HFF-Myc (cell line): ENCODE measurements at places on chromosomes 3 and 15.

DNA sequence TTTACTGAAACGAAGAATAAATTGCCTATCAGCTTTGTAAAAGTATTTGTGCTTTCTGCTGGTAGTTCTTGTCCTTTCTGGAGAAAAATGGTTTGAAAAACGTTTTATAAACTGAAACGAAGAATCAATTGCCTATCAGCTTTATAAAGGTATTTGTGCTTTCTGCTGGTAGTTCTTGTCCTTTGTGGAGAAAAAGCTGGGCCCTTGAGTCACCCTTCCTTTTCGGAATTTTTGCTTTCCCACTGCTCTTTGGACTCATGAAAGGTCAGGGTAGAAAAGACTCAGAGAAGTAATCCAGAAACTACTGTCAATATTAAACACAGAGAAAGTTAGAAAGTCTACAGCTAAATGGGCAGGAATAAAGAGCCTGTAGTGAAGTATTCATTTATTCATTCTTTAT is 72.8 kb downstream of the EOMES start:
- no peak for DNase-seq

DNA sequence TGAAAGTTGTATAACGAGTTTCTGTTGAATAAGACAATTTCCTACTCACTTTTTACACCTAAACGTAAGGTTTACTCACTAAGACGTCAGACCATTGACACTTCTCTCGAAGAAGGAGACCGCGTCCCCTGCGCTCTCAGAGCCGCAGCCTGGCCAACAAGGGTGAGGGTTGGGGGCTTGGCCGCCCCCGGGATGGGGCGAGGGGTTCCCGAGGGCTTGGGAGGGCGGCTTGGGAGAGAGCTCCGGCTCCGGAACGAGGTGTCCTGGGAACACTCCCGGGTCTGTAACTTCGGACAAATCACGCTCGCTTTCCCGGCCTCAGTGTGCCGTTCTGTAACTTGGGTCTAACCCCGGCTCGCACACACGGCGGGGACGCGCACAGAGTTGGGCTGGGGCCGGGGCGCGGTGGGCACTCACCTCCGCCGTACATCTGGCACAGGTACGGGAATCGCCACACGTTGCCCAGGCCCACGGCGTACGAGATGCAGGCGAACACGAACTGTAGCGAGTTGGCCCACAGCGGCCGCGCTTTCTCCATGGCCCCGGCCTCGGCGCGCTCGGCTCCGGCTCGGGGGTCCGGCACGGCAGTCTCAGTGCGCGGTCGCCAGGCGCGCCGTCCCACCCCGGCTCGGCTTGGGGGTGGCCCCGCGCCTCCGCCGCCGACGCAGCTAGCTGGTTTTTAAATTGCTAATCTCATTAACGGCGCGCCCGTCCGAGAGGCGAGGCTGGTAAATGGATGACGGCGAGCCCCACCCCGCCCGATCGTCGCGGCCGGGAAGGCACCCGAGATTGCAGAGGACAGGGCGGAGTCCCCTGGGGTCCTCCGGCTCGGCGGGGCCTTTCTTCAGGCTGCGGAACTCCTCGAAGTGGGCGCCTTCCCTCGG is at the start of gene SLC6A20:
Gene SLC6A20, minus strand, starts transcription at position 655 of the 884 bp plus-strand sequence. Its CDS starts 117 bp downstream, at position 538.
- no peak for DNase-seq

GRCh38 chr3:130609166-130609979 is 92.4 kb downstream of the COL6A6 start:
- no peak for DNase-seq

DNA sequence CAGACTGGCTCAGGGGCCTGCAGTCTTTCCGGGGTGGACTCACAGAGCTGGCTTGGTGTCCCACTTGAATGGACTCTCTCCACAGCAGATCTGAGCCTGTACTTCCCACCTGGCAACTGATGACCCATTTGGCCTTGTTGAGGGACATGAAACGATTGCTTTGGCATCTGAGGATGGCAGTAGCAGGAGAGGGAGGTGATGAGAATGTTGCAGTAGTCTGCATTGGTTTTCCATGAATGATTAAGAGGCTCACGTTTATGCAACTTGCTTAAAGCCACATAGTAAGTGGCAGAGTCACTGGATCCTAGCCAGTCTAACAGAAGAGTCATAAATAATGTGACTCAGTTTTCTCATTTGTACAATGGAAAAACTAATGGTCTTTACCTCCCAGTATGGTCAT is 21.9 kb downstream of the IL20RB start:
- DNase-seq, result no peak

DNA sequence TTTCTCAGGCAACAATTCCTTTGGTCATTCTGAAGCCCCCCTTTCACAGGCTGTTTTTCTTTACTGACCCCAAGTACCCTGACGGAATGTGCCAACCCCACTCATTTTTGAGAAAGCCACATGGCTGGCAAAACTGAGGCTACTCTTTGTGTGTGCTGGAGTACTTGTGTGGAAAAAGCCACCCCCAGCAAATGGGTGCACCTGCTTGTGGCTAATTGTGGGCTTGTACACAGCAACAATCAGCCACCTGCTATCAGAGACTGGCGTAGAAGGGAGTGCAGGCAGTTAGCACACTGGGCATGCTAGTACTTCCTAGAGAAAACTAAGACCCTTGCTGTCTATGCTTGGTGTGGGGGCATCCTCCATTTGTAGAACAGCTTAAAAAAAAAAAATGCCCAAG is 110.1 kb upstream of the LMOD3 start:
- DNase-seq, result no peak

DNA sequence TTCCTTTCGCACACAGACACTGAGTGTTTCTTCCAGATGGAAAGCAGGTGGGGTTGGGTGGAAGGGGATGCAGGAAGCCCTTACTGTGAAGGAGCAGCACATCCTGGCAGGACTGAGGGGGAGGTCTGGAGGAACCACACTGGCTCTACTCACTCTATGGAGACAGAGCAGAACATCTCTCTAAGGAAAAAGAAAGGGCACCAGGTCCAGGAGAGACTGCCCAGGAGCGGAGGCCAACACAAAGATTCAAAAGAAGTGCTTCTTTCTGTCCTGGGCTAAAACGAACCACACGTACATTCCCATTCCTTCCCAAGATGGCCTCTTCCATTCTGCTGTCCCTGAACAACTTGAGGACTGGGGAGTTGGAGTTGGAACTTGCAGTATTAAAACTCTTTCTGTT is 13.8 kb upstream of the VIPR1 start:
- DNase-seq, result no peak

DNA sequence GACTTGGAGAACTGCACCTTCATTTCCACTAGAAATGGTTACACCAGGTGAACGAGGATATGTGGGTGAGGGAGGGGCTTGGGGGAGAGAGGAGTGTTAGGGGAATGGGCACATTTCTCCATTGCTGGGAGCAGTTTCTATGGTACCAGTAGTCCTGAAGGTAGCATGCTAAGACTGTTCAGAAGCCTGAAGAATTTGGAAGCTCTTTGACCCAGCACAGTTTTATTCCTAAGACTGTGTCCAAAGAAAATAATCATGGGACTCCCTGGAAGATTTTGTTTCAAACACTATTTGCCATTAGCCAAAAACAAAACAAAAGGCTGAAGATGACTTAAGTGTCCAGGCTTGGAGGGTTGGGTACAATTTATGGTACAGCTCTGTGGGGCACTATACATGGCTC is 32.1 kb downstream of the ST6GAL1 start:
- no peak for DNase-seq

DNA sequence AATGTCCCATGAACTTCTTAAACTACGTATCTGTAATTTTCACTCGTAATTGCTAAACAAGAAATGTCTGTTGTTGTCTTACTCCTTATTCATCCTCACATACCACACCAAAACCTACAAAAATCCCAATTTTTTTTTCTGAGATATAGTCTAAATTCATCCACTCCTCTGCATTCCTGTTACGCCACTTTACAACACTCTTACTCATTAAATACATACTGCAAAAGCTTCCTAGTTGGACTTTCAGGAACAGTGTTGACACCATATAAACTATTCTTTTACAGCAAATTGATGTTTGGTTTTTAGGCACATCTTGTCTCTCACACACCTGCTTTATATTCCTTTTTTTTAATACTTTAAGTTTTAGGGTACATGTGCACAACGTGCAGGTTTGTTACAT is 934.9 kb upstream of the CADM2 start:
- DNase-seq, result no peak

DNA sequence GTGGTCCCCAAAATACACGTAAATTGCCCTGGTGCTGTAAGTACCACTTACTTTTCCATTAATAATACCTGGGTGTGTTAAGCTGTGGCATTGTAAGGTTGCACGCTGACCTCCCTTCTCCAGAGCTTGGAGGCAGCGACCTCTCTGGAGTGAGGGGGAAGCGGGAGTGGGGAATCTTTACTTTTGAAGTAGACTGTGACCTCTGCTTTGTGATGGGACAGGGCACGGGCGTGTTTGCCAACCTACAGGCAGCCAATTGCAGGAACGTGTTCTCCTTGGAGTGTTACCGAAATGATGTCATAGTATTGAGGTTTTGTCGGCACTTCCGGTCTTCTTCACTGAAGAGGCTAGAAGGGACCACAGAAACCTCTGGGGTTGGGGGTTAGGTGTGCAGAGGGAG is 227.3 kb upstream of the C2CD4B start:
- DNase-seq, result no peak

- no peak for DNase-seq
These were observed at the start of gene AADAC for GRCh38 chr3:151813799-151814198. Gene AADAC (plus strand): TSS chr3:151814116. CDS start chr3:151814163, 47 bp downstream.
